ENCODE measurements at places on chromosomes 3 and 15.

DNA sequence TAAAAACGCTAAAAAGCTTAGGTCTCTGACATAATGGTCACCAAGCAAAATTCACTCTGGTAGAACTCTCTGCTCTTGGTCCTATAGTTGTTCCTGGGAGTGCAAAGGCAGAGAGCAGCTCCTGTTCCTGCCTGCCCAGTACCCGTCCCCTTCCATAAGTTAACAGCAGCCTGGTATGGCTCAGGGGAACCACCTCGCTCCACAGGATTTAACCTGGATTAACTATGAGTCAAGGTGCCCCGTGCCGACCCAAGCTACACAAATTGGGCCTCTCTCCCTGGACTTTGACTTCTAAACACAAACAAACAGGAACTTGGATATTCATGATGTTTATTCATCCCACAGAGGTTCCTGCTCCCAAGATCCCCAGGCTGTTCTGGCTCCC is 32.1 kb downstream of the SCAP start:
- DNase-seq = no peak

GRCh38 chr3:9793161-9793781 is 389 bp downstream of the ARPC4 start:
- DNase-seq = no peak

- DNase-seq = no peak
These were observed 60.2 kb upstream of the RAB6B start for GRCh38 chr3:133955892-133956291.

DNA sequence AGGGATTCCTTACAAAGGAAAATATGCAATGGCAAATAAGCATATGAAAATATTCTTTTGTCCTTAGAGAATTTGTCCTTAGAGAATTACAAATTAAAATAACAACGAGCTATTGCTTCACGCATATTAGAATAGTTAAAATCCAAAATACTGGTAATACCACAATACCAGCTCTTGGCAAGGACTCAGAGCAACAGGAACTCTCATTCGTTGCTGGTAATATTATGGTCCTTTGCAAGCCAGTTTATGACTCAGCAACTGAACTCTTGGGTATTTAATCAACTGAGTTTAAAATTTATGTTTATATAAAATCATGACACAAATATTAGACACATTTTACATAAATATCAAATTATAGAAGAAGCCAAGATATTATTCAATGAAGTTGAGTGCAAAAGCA is 1730.4 kb downstream of the SI start:
- no peak for DNase-seq

DNA sequence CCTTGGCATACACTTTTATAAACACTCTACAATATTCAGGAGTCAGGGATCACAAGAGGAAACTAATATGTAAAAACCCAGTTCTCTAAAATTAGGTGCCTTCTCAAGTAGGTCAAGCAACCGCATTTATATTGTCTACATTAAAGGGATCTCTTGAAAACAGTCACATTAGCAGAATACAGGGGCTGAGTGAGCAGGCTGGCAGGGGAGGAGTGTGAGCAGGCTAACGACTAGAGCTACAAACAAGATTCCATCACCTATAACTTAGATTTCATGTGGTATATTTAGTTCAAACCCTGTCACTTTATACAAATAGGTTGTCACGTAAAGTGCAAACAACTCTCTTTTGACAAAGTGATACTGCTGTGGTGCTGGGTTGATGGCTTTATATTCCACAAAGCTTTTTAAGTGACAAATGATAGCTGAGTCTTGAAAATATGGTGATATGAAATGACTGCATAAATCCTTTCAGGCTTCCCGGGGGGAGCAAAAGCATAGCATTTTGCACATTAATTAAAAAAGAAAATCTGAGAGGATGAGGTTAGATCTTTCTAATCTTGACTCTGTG is 937.9 kb downstream of the FHIT start:
- no peak for DNase-seq

GRCh38 chr3:8472549-8472948 is 29.1 kb upstream of the LMCD1 start:
- DNase-seq = no peak

DNA sequence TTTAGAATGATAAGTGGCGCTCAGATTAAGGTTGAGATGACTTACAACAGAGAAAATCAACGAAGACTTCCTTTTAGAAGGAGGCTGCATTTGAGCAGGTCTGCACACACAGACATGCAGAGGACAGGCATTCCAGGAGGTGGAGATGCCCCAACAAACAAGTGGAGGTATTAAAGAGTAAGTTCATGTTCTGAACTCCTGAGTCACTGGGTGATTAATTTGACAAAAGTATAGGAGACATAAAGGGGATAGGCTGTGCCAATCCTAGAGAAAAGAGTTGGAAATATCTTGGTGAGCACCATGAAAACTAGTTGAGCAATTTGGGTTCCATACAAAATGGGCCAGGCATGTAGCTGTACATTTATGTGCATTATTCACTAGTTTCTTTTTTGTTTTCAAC is 33.5 kb upstream of the BCL6 start:
- DNase-seq = no peak

DNA sequence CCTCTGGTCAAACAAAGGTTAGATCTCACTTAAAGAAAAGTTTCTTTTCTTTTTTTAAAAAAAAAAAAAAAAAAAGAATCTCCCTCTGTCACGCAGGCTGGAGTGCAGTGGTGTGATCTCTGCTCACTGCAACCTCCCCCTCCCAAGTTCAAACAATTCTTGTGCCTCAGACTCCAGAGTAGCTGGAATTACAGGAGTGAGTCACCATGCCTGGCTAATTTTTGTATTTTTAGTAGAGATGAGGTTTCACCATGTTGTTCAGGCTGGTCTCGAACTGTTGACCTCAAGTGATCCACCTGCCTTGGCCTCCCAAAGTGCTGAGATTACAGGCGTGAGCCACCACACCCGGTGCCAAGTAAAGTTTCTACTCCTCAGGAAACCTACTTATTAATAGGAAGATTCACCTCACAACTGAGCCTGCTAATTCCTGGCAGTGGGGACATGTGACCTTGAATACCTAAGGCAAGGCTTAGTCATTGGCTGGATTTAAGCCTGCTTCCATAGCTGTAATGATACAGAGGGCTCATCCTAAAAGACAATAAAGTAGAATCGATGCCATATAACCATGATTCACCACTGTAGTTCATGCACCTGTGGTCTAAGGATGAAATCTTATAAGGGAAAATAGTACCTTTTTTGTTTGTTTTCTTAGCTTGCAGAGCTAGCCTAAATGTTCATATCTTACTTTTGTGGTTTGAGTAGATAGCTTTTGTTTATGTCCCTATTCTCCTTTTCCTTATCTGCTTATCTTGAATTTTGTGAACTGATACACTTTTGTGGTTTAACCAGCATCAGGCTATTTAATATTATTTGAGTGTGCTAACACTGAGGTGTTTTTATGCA is 24.8 kb upstream of the RBMS3 start:
- DNase-seq = no peak
